Renal cortex interstitium (tissue), 15 donors: ENCODE measurements at places on chromosomes 5 and 9. TPM values are rescaled to one million over a fixed set of nuclear protein-coding genes. Genes with fewer than 3 reads are reported as not detected.

GRCh38 chr5:14718778-14719177, 54.3 kb downstream of the OTULIN start:
- DNase-seq, result no peak

GRCh38 chr9:18045326-18045725, 428.6 kb upstream of the ADAMTSL1 start:
- no peak for DNase-seq

DNA sequence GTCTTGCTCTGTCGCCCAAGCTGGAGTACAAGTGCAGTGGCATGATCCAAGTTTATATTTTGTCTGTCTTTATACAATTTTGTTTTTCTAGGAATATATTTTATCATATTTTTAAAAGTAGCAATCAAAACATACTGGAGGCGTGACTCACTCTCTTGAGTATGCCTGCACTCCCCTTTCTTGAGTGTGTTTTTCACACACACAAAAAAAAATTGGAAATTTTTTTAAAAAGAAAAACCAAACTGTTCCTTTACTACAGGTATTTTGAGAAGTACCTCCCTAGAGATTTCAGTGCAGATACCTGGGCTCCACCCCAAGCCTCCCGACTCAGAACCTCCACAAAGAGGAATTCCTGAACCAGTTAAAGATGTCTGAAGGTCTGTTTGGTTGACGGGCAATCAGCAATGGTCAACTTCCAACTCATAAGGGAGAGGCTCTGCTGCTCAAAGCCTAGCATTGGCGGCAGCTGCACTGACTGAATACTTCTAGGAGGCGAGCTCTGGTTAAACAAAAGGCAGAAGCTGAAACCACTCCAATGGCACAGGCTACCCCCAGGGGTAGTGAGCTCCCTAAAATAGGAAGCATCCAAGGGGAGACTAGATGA, 27.4 kb downstream of the PDE6A start:
- no peak for DNase-seq

- no peak for DNase-seq
Measured at GRCh38 chr9:92633614-92634278, 36.2 kb downstream of the IPPK start.

DNA sequence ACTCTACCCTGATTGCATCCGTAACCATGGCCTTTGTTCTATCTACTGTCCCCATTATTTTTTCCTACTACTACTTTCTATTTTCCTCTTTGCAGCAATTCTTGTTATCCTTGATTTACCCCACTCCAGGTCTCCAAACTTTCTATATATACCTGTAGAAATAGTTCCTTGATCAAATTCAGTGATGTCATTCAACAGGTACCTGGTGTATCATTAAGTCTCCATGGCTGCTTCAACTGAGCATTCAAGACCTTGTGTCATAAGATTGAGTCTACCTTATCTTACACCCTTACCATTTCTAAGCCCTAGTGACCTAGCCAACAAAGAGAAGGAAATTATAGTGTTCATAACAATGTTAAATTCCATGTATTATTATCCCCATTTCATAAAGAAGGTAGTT, 35.8 kb upstream of the ZNF608 start:
- no peak for DNase-seq

The GPR21 gene
- 0.33 TPM for polyA plus RNA-seq

The TAF1L gene
- polyA plus RNA-seq, result 0.15 TPM

- no peak for DNase-seq
Measured at GRCh38 chr5:312845-313244, 8.7 kb upstream of the AHRR start.

DNA sequence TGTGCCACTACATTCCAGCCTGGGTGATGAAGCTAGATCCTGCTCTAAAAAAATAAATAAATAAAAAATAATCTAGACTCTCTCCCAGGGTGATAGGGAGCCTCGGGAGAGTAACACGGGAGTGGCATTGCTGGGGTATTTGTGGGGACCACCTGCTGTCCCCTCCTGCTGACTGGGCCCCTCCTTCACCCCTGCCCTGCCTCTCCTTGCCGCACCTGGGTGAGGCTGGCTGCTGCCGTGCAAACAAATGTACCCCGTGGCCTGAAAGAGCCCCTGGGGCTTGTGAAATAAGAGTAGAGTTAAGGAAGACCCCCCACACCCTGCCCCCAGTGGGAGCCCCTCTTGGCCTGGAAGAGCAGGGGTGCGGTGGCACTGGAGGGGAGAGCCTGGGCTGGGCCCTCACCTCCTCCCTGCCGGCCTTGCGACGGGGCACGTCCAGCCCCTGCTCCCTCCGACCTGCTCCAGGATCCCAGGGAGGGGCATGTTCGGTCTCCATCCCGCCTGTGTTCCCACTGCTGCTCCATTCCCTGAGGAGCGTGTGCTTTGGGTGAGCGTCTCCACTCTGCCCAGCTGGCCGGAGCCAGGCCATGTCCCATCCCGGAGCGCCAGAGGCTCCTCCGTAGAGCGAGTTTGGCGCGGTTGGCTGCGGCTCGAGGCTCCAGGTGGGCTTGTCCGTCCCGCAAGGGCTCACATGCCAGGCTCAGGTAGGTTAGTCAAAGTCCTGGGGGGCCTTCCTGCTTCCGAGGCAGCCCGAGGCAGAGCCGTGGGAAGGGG, 75.0 kb upstream of the RNU6ATAC start:
- no peak for DNase-seq

The C5 gene
- 14.7 TPM for polyA plus RNA-seq

- DNase-seq, result no peak
Measured at GRCh38 chr5:136046246-136046645, 17.5 kb downstream of the TGFBI start.
